Stimulated activated CD4-positive, alpha-beta T cell treated with anti-CD3 and anti-CD28 coated beads, Interleukin-1b, Interleukin-23, amount 100 ng/mL, for 1 hour (primary cell): ENCODE measurements at places on chromosomes 4 and X.

DNA sequence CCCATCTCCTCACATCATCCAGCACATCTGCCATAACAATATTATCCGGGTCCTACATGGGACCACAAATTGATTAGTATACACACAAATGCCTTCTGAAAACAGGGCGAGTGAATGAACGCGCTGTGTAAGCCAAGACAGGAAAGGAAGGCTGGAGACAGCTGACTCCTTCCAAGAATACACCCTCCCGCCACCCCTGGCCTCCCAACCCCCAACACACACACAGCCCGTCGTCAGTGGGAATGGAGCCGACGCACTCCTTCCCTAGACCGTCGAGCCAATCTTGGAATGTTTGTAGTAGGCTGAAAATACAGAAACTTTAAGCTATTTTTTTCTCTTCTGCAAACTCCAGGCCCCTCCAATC, 319 bp upstream of the MAGEH1 start:
- no peak for DNase-seq

DNA sequence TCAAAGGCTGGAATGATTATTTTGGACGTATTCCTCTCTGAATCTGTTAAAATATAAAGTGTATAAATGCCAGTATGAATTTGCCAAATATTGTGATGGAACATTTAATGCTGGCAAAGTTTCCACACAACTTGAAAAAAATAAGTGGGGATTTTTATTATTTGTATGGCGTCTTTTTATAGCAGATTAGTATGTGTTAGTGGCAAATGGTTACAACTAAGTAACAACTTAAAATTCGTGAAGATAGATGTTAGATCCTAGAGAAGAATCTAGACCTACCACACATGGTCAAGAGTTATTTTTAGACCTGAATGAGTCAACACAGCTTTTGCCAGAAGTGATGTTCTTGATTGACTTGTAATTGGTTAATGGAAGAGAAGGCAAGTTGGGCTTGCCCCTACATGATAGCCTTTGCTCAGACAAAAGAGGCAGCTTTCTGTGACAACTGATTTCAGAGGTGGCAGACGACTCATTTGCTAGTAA, 4.8 kb downstream of the CPE start:
- no peak for DNase-seq

- DNase-seq = no peak
These were observed 40.1 kb downstream of the NOP14 start for GRCh38 chr4:2923141-2923551.

GRCh38 chrX:136584545-136584944, 52.5 kb downstream of the VGLL1 start:
- no peak for DNase-seq

GRCh38 chr4:18524667-18525066, 503.1 kb upstream of the LCORL start:
- DNase-seq = no peak

DNA sequence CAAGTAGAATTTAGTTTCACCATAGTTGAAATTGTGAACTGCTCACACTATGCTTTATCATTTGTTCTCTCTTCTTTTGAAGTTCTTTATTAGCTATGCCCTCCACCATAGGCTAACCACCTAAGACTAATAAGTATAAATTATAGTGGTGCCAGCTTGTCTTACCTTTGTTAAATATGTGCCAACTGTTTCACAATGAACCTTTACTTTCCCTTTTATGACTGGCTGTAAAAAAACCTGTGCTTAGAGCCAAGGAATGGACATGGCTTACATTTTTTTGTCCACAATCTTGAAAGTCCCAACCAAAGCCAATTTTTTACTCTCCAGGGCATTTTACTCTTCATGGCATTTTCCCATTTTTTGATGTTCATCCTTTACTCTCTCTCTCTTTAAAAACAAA, 123.5 kb upstream of the LEF1 start:
- no peak for DNase-seq

DNA sequence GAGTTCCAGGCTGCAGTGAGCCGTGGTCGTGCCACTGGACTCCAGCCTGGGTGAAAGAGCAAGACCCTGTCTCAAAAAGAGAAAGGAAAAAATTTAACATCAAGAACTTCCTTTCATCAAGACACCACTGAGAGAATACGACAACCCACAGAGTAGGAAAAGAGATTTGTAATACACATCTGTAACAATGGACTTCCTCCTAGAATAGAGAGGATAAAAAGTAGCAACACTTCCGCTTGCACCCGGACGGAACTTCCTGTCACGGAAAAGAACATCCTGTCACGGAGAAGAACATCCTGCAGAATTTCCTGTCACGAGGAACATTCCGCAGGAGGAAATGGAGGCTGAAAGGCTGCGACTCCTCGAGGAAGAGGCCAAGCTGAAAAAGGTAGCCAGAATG, at the start of gene DCAF4L1:
Gene DCAF4L1, plus strand, starts transcription at position 301 of the 400 bp plus-strand sequence. Its CDS starts 37 bp downstream, at position 338.
- no peak for DNase-seq

GRCh38 chr4:113766882-113767281, 5.3 kb upstream of the CAMK2D start:
- no peak for DNase-seq

GRCh38 chrX:9724711-9725110, 40.9 kb downstream of the GPR143 start:
- DNase-seq = no peak
